Activated CD4-positive, alpha-beta T cell treated with anti-CD3 and anti-CD28 coated beads for 1 hour (primary cell): ENCODE measurements at places on chromosomes 16 and 17.

DNA sequence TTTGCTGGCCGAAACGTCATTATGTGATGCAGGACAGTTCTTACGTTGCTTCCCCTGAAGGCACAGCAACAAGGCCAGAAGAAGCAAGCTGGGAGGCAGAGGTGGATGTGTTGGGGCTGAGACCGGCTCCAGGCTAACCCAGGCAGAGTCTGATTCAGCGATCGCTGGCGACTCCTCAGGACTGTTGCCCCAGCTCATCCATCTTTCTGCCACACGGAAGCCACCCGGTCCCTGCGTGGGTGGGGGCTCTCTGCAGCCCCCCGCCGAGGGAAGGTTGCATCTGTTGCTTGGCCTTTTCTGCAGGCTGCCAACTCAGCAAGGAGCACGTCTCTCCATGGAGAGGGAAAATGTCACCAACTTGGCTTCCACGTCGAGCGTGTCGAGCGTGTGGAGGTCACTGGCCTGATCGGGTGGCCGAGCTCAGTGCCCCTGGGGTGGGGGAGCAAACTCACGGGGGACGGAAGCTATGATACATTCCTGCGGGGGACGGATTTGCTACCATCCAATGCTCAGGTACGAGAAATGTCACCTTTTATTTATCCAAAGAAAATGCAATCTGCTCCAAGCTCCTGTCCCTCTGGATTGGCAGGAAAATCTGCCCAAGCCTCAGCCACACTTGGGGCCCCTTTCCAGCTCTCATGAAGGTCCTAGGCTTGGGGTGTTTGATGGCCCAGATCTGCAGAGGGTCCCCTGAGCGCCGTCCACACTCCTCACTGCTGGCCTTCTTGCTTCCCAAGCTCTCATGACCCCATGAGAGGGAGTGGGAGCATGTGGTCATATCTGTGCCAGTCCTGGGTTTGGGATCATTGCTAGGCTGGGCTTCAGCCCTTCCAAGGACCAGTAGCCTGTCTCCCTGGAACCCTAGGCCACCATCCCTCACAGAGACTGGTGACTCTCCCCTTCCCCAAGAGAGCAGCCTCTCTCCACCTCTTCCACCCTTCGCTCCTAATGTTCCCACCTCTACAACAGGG is 69.4 kb downstream of the RPH3AL start:
- DNase-seq: no peak

DNA sequence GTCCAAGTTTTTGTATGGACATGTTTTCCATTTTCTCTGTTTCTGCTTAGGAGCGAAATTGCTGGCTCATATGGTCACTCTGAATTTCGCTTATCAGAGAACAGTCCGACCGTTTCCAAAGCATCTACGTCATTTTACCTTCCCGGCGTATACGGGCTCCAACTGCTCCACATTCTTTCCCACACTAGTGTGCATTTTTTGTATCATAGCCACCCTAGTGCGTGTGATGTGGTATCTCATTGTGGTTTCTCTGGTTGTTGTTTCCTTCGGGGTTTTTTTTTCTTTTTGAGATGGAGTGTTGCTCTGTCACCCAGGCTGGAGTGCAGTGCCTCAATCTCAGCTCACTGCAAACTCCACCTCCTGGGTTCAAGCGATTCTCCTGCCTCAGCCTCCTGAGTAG is 31.0 kb upstream of the BHLHA9 start:
- no peak for DNase-seq

DNA sequence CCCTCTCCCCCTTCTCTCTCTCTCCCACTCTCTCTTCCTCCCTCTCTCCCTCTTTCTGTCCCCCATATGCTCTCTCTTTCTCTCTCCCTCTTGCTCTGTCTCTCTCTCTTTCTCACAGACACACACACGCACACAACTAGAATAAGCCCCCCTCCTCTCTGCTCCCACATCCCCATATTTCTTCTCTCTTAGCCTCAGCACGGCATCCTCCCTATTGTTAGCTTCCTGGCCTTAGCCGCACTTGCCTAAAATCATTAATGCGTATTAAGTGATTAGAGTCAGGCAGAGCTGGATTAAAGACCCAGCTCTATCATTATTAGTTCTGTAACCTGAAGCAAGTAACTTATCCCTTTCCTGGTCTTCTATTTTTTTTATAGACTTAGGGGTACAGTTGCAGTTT is 319.0 kb upstream of the C16orf82 start:
- DNase-seq: no peak

DNA sequence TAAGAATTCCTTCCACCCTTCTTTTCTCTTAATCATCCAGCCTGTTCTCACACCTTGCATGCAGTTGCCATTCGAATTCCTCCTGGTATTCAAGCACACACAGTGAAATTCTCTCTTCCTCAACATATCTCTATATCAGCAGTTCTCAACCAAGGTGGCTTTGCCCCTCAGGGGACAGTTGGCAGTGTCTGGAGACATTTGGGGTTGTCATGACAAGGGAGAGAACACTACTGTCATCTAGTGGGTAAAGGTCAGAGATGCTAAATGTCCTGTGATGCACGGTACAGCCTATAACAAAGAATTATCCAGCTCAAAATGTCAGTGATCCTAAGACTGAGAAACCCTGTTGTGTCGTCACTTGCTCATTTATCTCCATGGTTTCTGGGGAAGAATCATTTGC is 94.8 kb upstream of the CPHXL start:
- DNase-seq: no peak

DNA sequence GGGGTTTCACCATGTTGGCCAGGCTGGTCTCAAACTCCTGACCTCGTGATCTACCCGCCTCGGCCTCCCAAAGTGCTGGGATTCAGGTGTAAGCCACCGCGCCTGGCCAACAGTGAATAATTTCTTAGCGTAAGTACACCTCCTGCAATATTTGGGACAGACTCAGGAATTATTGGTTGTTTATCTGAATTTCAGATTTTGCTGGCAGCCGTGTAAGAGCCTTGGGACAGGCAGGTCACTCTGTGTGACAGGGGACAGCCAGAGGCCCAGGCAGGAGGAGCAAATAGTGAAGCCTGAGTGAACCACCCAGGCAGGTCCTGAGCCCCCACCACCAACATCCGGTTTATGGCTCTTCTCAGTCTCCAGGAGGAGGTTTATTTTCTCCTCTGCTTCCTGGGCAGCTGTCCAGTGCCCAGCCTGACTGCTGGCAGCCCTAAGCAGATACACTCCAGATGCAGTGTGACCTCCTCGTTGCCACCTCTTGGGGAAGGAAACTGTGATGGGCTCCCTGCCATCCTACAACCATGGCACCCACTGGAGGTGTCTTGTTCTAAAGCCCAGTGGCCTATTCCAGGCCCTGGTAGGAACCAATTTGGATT is 26.2 kb upstream of the ADORA2B start:
- no peak for DNase-seq

DNA sequence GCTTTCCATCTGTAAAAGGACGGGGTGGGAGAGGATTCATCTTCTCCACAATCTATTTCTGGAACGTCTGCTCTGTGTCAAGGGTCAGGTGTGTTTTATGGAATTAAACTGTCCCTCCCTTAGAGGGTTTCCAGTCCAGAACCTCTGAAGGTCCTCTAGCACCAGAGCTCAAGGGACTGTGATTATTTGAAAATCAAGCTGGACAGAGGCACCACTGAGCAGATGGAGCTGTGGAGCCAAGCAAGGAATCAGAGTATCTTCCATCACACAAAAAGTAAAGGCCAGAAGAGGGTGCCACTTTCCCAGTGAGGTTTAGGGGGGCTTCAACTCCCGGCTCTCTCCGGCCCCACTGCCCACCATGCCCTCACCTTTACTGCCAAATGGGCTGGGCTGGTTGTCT is 6.8 kb downstream of the CACNG5 start:
- DNase-seq: no peak

GRCh38 chr17:40645943-40646342 is 1.7 kb downstream of the SMARCE1 start:
- no peak for DNase-seq

DNA sequence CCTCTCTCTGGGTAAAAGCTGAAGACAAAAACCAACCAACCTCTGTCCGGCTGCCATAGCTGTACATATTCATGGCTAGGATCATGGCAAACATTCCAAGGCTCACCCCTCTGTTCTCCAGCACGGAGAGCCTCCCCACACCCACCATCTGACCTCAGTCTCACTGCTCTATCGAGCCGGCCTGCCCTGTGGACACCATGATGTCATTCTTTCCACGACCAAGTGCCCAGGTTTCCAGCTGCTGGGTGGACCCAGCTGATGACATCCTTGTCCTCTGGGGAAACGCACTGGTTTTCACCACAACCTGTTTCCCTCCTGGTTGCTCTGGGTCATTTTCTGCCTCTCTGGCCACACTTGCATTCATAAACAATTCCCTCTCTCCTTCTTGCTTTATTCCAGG is 67.7 kb downstream of the NDEL1 start:
- DNase-seq: no peak

GRCh38 chr17:45129940-45130680 is 2.2 kb downstream of the PLCD3 start:
- DNase-seq: no peak

DNA sequence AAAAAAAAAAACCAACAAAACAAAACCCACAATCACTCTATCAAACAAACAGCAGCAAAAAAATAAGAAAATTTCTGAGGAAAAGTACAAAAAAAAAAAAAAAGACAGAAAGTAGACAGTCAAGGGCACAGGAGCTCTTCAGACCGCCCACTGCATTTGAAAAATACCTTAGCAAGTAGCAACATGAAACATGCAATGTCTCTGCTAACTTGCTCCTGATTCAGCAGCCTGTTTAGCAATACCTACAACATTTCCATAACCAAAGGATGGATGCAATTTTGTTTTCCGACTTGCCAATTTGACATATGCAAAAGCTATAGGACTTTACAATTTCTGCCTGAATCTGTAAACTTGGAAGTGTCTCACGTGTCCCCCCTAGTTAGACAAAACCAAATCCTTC is 57.4 kb downstream of the SYNRG start:
- no peak for DNase-seq
